ENCODE measurements at places on chromosomes 13 and 19.
A peak's percentile ranks its signal among the peaks of the same experiment; 100 is the strongest.

GRCh38 chr13:114311387-114311786 lies 2.9 kb upstream of the CHAMP1 start:
- DNase-seq = no peak

DNA sequence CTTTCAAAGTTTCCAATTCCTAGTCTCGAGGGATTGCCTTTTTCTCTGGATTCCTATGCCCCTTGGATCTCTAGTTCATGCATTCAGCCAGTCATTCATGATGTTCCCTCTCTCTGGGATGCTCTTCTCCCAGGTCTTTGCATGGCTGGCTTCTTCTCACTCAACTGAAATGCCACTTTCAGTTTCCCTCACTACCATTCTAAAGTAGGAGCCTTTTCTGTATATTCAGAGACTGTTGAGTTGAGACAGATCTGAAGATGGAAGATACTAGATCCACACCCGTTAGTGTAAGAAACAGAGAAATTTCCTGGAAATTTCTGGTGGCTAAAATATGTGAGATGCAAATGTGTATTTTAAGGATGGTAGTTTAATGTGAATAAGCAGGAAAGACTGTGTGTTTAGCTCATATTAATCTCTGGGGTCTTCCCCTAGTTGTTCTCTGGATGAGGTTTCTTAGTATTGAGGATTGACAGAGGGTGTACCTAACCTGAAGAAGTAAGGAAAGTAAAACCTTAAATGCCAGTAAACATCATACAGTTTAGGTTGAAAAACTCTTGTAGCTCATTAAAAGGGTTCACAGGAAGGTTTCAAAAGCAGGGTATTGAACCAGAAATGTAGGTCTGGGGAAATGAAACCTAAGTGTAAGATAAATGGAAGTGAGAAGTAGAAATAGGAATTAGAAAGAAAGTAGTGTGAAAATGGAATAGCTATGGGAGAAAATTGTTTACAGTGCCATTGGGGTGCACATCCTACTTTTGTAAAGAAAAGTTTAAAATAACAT lies 331.3 kb downstream of the NDFIP2 start:
- no peak for DNase-seq

- DNase-seq = no peak
Observed at GRCh38 chr13:110771194-110771593, 57.7 kb downstream of the ING1 start.

DNA sequence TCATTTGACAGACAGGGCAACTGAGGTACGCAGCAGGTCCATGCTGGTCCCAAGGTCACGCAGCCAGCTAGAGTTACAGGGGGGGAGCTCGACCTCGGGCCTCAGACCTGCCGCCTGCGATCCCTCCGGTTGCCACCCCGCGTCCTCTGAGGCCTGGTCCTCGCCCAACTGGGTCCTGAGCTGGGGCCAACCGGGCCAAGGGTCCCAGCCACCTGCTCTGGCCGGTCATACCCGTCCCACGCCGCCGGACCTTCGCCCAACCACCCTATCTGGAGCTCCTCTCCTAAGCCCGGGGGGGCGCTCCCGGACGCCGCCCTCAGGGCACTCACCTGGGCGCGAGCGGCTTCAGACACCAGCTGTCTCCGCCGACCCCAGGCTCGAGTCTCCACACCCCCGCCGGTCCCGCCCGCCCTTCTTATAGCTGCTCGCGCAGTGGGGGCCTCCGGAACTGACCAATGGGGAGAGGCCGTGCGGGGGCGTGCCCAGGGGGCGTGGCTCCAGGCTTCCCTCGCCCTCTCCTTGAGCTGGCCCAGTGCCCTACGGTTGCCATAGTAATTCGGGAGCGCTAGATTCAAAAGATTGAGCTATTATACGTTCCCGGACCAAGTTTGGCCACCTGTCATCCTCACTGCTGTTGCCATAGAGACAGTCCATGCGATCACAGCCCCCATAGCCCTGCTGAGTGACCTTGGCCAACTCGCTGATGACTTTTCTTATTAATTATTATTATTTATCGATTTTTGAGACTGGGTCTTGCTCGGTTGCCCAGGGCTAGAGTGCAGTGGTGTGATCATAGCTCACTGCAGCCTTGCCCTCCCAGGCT lies at the start of gene PLIN5:
TSS of gene PLIN5 (minus strand) at position 389 of the 823 bp plus-strand sequence. CDS start 1,150 bp downstream, outside the sequence.
- DNase-seq = no peak

GRCh38 chr19:6297202-6297601 lies 17.4 kb upstream of the MLLT1 start:
- no peak for DNase-seq

- no peak for DNase-seq
Observed at GRCh38 chr13:23848646-23849141, 40.5 kb downstream of the MIPEP start.

GRCh38 chr13:52879950-52880741 lies 31.7 kb upstream of the PCDH8 start:
- no peak for DNase-seq

GRCh38 chr19:46717034-46717715 lies at the start of gene PRKD2:
PRKD2 (minus strand) TSS chr19:46717114; CDS start chr19:46716370, 744 bp downstream.
- DNase-seq = peak; percentile 55

- no peak for DNase-seq
Observed at GRCh38 chr13:112747256-112747655, 57.4 kb downstream of the ATP11A start.

DNA sequence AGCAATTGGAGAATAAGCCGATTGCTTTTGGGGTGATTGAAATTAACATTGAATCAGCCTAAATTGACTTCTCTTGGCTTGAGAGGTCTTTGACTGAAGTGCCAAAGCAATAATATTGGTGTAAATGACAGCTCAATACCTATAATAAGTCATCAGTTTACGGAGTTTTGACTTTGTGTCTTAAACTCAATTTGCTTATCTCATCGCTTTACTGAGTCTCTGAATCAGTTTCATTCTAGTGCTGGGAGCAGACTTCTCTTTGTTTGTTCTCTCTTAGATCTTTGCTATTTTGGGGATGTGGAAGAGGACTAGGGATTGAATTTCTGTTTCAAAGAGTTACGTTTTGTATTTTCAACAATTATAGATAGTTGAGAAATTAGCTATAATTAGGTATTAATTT lies 7.1 kb downstream of the RFC3 start:
- no peak for DNase-seq

All from HS-27A (cell line).